Calu3 (cell line): ENCODE measurements at places on chromosomes 13 and 19. TPM values are rescaled to one million over a fixed set of nuclear protein-coding genes. Genes with fewer than 3 reads are reported as not detected.

The CAMSAP3 gene
- total RNA-seq: 26.0 and 30.3 TPM in 2 replicates

The ZNF432 gene
- total RNA-seq: 16.0 TPM in 2 replicates

The ZNF888 gene
- 25.5 and 27.0 TPM in 2 replicates for total RNA-seq

The LILRA2 gene
- total RNA-seq: not detected in 2 replicates
